ENCODE measurements at places on chromosomes 7 and 10. TPM values are rescaled to one million over a fixed set of nuclear protein-coding genes. Genes with fewer than 3 reads are reported as not detected.

The CDK1 gene
- total RNA-seq = 0.12 TPM

The DNAJC30 gene
- 2.0 TPM for total RNA-seq

The EGFR gene
- total RNA-seq = 29.3 TPM

The WEE2 gene
- not detected for total RNA-seq

The ANK3 gene
- 48.9 TPM for total RNA-seq

The FAM13C gene
- 1.6 TPM for total RNA-seq

The AKR1C8 gene
- not detected for total RNA-seq

The MYL10 gene
- total RNA-seq = not detected

The NUDT13 gene
- 0.75 TPM for total RNA-seq

The HKDC1 gene
- total RNA-seq = 0.35 TPM

The FAM25C gene
- not detected for total RNA-seq

The AKR1C3 gene
- 308 TPM for total RNA-seq

The CH25H gene
- 5.2 TPM for total RNA-seq

The STRIP2 gene
- total RNA-seq = 1.5 TPM

The SERPINE1 gene
- 1,526 TPM for total RNA-seq

The CYP2E1 gene
- 0.59 TPM for total RNA-seq

The ITGA8 gene
- total RNA-seq = 1.5 TPM

The RASA4 gene
- 5.5 TPM for total RNA-seq

The HABP2 gene
- not detected for total RNA-seq

The ALOX5 gene
- total RNA-seq = not detected

The PNLIPRP1 gene
- total RNA-seq = not detected

The AKR1D1 gene
- total RNA-seq = not detected

The PARD3 gene
- total RNA-seq = 41.4 TPM

The PALS2 gene
- total RNA-seq = 21.9 TPM

The TUBB8 gene
- not detected for total RNA-seq

The ELN gene
- total RNA-seq = 385 TPM

The DLX5 gene
- total RNA-seq = not detected

The NUPR2 gene
- not detected for total RNA-seq

The PCGF5 gene
- 50.4 TPM for total RNA-seq
